ENCODE measurements at places on chromosomes 6 and 20.

GRCh38 chr6:28442586-28442985, 705 bp downstream of the ZSCAN23 start:
- no peak for DNase-seq
- H3K36me3 ChIP-seq: no peaks in the 10 kb centered on the region

- no peaks in the 10 kb centered on the region for H3K27me3 ChIP-seq
- peaks cover 14% of the 10 kb centered on the region for H3K4me1 ChIP-seq
- H3K4me3 ChIP-seq: no peak overlapping the region
- DNase-seq: no peak
These were observed 5.0 kb downstream of the ZDHHC14 start for GRCh38 chr6:157386023-157386422.

- no peak for DNase-seq
- H3K36me3 ChIP-seq: no peaks in the 10 kb centered on the region
- H3K4me1 ChIP-seq: no peaks in the 10 kb centered on the region
- no peak overlapping the region for H3K4me3 ChIP-seq
These were observed 57.4 kb downstream of the PRL start for GRCh38 chr6:22239261-22239921.

GRCh38 chr6:12064131-12064530, 52.0 kb downstream of the HIVEP1 start:
- H3K4me3 ChIP-seq: peak overlapping the region; percentile 18
- H3K4me1 ChIP-seq: peaks cover 36% of the 10 kb centered on the region
- peak overlapping the region; percentile 52 for H3K27ac ChIP-seq
- peak; percentile 61 for DNase-seq
- no peaks in the 10 kb centered on the region for H3K27me3 ChIP-seq
- peaks cover 5% of the 10 kb centered on the region for H3K36me3 ChIP-seq

- no peak overlapping the region for H3K27ac ChIP-seq
- no peak for DNase-seq
- no peak overlapping the region for H3K4me3 ChIP-seq
These were observed 65.8 kb downstream of the ADTRP start for GRCh38 chr6:11712760-11713159.

DNA sequence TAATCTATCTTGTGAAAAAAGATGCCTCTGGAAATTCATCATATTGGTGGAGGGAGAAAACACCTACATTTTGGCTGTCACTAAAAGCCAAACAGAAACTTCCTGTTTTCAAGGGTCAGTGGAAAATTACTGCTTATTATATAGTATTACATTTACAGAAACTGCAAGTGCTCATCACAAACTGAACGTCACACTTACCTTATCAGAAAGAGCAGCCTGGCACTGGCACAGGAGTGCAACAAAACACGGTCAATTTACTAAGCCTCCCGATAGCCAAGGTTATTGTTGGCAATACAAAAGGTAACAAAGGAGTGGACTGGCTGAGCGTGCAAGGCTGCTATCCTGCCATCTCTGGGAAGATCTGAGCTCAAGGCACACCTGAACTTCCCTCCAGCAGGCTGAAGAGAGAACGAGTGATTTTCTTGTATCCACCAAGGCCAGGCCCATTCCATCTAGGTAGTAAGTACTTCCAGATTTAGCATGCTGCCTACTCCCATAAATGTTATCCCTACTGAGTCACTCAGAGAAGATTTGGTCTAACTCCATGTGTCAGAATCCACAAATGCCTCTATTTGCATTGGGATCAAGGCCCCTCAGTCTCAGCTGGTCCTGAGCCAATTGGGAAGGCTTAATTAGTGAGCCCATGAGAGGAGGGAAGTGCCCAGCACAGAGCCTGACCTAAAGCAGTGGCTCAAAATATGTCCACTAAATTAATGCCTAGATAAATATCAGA, 399.8 kb downstream of the BTBD9 start:
- peak overlapping the region; percentile 56 for H3K4me3 ChIP-seq
- peaks cover 5% of the 10 kb centered on the region for H3K36me3 ChIP-seq
- H3K27ac ChIP-seq: peak overlapping the region; percentile 65
- peaks cover 61% of the 10 kb centered on the region for H3K4me1 ChIP-seq
- peak; percentile 73 for DNase-seq
- no peaks in the 10 kb centered on the region for H3K27me3 ChIP-seq

DNA sequence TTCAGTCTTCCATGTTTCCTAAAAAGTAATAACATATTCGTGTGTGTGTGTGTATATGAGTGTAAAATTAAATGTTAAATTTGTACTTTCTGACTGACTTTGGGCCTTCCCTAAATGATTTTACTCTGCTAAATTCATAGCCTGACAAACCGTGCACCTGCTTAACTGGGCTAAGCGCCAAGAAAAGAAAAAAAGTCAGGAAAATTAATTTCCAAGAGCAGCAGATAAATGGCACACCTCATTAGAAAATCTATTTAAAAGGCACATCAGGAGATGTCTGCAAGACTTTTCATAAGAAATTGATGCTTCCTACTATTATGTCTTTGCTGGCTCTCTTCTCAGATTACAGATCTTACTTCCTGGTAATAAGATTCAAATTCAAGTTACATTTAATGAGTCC, 72.4 kb downstream of the TRDN start:
- H3K36me3 ChIP-seq: no peaks in the 10 kb centered on the region
- H3K4me1 ChIP-seq: no peaks in the 10 kb centered on the region
- no peaks in the 10 kb centered on the region for H3K27me3 ChIP-seq
- no peak overlapping the region for H3K4me3 ChIP-seq

- DNase-seq: no peak
- peaks cover 51% of the 10 kb centered on the region for H3K36me3 ChIP-seq
- no peak overlapping the region for H3K4me3 ChIP-seq
- H3K27me3 ChIP-seq: no peaks in the 10 kb centered on the region
- H3K4me1 ChIP-seq: peaks cover 10% of the 10 kb centered on the region
These were observed 33.6 kb downstream of the RPRD1B start for GRCh38 chr20:38066969-38067716.

DNA sequence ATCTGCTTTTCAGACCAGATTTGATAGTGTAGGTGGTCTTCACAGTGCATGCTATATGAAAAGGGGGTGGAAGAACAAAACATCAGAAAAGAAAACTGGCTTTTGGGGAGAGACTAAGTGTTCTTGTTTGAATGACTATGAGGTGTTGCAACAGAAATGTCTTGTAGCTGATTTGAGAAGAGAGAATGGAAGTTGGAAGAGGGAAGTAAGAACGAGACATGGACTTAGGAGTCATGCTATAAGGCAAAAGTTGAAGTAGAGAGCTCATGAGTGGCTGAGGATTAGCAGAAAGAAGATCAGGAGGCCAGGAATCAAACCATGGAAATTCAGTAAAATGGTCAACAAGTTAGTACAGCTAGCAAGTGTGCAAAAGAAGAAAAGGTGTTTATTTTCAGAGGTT, 32.1 kb downstream of the FNDC1 start:
- no peak overlapping the region for H3K27ac ChIP-seq
- no peak for DNase-seq
- peaks cover 26% of the 10 kb centered on the region for H3K4me1 ChIP-seq
- no peaks in the 10 kb centered on the region for H3K36me3 ChIP-seq

DNA sequence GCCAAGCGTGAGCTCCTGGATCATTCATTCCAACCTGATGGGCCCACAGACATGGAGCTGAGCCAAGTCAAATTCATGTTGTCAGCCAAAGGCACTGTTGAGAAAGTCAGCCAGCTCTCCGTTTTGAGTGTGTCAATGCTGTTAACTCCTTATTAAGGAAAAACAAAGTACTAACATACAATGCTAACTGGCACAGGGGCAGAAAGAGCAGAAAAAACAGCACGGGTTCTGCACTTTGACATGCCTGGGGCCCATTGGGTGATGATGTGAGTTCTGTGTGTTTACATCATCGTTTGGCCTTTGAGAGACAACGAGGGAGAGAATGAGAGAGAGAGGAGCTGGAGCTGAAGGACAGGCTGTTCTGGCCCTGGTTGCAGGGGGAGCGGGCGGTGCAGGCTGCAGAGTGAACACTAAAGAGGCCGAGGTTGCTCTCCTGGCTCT, 85.9 kb downstream of the SMOC2 start:
- peaks cover 2% of the 10 kb centered on the region for H3K27me3 ChIP-seq
- no peak overlapping the region for H3K27ac ChIP-seq
